Endothelial cell of umbilical vein (primary cell): ENCODE measurements at places on chromosomes 11 and 22. TPM values are rescaled to one million over a fixed set of nuclear protein-coding genes. Genes with fewer than 3 reads are reported as not detected.

Gene GALNT18
- total RNA-seq: 0.18 and 0.32 TPM in 2 replicates

Gene SLC6A5
- not detected in 2 replicates for total RNA-seq

Gene DEPDC7
- total RNA-seq: 0.18 TPM in 1 of 2 replicates, not detected in the other

Gene PNPLA5
- not detected in 2 replicates for total RNA-seq

Gene OR10A2
- not detected in 2 replicates for total RNA-seq

Gene FAM181B
- not detected in 2 replicates for total RNA-seq

Gene PRAME
- total RNA-seq: not detected in 2 replicates

Gene POU2AF2
- not detected in 2 replicates for total RNA-seq

Gene TPBGL
- total RNA-seq: not detected in 2 replicates

Gene CCDC157
- 1.7 and 2.1 TPM in 2 replicates for total RNA-seq

Gene PLAAT5
- total RNA-seq: not detected in 2 replicates

Gene SLC36A4
- total RNA-seq: 16.8 and 21.7 TPM in 2 replicates

Gene NAV2
- total RNA-seq: 45.8 and 68.0 TPM in 2 replicates

Gene CFAP300
- not detected in 2 replicates for total RNA-seq

Gene PRRG4
- 0.09 TPM in 1 of 2 replicates, not detected in the other for total RNA-seq

Gene SLC22A6
- total RNA-seq: not detected in 2 replicates

Gene F2
- total RNA-seq: not detected in 2 replicates

Gene FUT4
- total RNA-seq: 4.4 and 5.3 TPM in 2 replicates

Gene NNMT
- 300 and 330 TPM in 2 replicates for total RNA-seq

Gene CD3E
- not detected in 2 replicates for total RNA-seq

Gene SOX10
- total RNA-seq: not detected in 2 replicates

Gene SLC1A2
- total RNA-seq: not detected in 2 replicates

Gene BIRC3
- total RNA-seq: 0.60 and 1.4 TPM in 2 replicates

Gene KRTAP5-7
- total RNA-seq: not detected in 2 replicates

Gene PTS
- total RNA-seq: 41.9 and 45.7 TPM in 2 replicates

Gene MPPED2
- not detected in 2 replicates for total RNA-seq

Gene MED15
- 126 and 138 TPM in 2 replicates for total RNA-seq

Gene ISX
- total RNA-seq: not detected in 2 replicates

Gene APOBEC3B
- 10.3 and 13.6 TPM in 2 replicates for total RNA-seq

Gene KIRREL3
- total RNA-seq: not detected in 2 replicates

Gene GSTT2B
- 4.0 and 33.6 TPM in 2 replicates for total RNA-seq

Gene MYO7A
- total RNA-seq: 1.4 and 3.6 TPM in 2 replicates

Gene SHANK2
- not detected in 2 replicates for total RNA-seq

Gene SAA4
- not detected in 2 replicates for total RNA-seq

Gene NLRP10
- not detected in 2 replicates for total RNA-seq

Gene ELFN2
- 1.3 and 1.4 TPM in 2 replicates for total RNA-seq

Gene RAPSN
- total RNA-seq: 1.6 TPM in 2 replicates

Gene SCGB2A2
- total RNA-seq: not detected in 2 replicates

Gene DNAJB7
- not detected in 2 replicates for total RNA-seq

Gene EFCAB6
- 0.31 and 0.32 TPM in 2 replicates for total RNA-seq

Gene FGF3
- not detected in 2 replicates for total RNA-seq

Gene HEPHL1
- total RNA-seq: not detected in 2 replicates

Gene PTGDR2
- total RNA-seq: 0.15 TPM in 1 of 2 replicates, not detected in the other

Gene TEX54
- total RNA-seq: not detected in 2 replicates

Gene SEZ6L
- not detected in 2 replicates for total RNA-seq

Gene EMSY
- total RNA-seq: 23.4 and 25.7 TPM in 2 replicates

Gene GPR83
- total RNA-seq: not detected in 2 replicates

Gene PAAF1
- 14.5 and 16.1 TPM in 2 replicates for total RNA-seq
